Substantia nigra (tissue), 51 donors: ENCODE measurements at places on chromosomes 11 and 22.

DNA sequence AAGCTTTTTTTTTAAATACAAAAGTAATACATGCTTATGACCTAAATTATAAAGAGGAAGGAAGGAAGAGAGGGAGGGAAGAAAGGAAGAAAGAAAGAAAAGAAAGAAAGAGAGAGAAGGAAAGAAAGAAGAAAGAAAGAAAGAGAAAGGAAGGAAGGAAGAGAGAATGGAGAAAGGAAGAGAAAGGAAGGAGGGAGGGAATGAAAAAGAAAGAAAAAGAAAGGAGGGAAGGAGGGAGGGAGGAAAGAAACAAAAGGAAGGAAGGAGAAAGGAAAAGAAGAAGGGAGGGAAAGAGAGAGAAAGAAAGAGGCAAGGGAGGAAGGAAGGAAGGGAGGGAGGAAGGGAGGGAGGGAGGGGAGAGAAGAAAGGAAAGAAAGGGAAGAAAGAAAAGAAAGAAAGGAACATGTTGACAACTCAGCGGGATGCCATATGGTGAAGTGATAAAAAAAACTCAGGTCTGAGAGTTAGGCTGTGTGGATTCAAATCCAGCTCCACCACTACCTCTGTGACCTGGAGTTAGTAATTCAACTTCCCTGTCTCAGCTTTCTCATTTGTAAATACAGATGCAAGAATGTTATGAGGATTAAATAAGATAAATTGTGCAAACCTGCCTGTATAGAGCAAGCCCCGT lies 9.6 kb upstream of the EED start:
- no peak for DNase-seq

DNA sequence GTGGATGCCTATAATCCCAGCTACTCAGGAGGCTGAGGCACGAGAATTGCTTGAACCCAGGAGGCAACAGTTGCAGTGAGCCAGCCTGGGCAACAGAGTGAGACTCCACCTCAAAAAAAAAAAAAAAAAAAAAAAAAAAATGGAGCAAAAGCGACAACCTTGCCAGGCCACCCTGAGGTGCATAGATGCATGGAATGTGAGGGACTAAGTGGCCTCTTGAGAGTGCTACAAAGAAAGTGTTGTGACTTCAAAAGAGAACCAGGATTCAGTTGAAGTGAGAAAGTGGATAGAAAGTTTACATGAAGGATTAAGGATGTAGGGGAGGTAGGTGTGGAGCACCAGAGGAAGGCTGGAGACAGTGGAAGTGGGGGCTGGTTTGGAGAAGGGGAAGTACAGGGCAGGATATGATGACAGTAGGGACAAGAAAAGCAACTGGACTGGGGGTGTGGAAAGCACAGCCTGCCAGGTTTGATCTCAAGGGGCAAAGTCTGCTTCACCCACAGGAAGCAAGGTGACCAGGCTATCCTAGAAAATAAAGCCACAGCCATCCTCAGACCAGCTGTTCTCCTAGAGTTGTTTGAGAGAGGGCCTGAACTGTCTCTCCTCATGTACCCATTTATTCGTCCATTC lies 36.0 kb upstream of the OLFML1 start:
- no peak for DNase-seq

GRCh38 chr11:19966441-19966840 lies 193.8 kb downstream of the DBX1 start:
- DNase-seq: no peak

GRCh38 chr22:32852395-32853251 lies 51.1 kb downstream of the TIMP3 start:
- no peak for DNase-seq

- peak; percentile 10 for DNase-seq
Observed at GRCh38 chr22:22450343-22450839, 58.2 kb downstream of the ZNF280B start.

DNA sequence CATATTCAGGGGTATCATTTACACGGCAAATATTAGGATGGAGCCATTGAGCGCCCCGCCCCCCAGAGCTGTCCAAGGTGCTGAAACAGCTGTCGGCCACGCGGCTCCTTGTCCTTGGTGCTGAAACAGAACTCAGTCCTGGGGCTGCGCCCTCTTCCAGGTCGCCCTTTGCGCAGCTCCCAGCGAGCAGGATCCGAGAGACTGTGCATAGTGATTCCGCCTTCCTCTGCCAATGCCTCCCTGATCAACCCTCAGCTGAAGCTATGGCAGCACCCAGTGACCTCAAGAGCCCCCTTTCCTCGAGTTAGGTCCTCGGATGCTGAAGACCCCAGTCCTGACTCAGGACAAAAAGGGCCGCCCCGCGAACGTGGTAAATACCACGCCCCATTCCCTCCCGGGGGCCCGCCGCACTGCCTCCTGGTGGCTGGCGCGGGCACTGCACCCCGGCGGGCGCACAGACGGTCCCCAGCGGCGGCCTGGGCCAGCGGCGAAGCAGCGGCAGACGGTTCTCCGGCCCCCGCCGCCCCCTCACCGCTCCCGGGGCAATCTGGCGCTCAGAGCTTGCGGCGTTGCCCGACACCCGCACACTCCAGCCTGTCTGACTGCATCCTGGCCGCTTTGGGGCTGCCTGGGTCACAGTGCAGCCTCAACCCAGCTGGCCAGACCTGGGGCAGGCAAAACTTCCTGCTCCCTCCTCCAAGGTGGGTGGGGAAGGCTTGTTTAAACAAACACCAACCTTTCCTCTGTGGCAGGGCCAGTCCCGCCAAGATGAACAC lies 13.4 kb downstream of the SYT7 start:
- DNase-seq: peak; percentile 10

DNA sequence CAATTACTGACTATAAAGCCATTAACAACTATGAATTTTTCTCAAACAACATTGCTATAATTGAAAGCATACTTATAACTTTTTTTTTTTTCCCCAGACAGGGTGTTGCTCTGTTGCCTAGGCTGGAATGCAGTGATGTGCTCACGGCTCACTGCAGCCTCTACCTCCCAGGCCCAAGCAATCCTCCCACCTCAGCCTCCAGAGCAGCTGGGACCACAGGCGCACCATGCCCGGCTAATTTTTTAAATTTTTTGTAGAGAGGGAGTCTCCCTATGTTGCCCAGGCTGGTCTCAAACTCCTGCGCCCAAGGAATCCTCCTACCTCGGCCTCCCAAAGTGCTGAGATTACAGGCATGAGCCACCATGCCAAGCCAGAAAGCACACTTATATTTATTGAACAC lies 6.1 kb upstream of the WEE1 start:
- no peak for DNase-seq

DNA sequence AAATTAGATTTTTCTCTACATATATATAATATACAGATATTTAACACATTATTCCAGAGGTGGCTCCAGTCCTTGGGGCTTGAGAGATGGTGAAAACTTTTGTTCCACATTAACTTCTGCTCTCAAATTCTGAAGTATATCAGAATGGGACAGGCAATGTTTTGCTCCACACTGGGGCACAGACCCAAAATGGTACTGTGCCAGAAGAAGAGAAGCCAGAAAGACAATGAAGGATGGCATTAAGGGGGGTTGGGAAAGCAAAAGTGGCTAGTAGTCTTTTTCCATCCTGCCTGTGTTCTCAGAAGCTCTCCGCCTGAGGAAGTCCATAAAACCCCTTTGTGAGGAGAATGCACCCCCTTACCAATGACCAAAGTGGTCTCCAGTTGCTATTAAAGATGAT lies 40.1 kb downstream of the OSBP start:
- DNase-seq: no peak

GRCh38 chr11:17392872-17393271 lies 4.4 kb upstream of the KCNJ11 start:
- no peak for DNase-seq

GRCh38 chr11:116955949-116956348 lies 118.5 kb upstream of the APOA1 start:
- DNase-seq: no peak

DNA sequence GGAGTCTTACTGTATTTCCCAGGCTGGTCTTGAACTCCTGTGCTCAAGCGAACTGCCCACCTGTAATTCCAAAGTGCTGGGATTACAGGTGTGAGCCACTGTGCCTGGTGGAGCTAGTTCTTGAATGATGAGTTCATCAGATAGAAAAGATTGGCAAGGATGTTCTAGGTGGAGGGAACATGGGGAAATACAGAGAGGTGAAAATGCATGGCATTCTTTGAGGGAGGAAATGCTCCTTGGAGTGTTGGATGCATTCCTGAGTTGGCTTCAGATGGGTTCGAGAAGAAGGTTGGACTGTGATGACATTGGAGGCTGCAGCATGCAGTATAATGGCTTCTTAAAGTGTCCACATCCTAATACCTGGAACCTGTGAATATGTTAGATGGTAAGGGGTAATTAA lies 4.4 kb downstream of the DDX10 start:
- DNase-seq: no peak

GRCh38 chr22:22155146-22155545 lies 89.4 kb upstream of the VPREB1 start:
- DNase-seq: no peak

- no peak for DNase-seq
Observed at GRCh38 chr11:22079133-22079872, 113.6 kb upstream of the ANO5 start.

DNA sequence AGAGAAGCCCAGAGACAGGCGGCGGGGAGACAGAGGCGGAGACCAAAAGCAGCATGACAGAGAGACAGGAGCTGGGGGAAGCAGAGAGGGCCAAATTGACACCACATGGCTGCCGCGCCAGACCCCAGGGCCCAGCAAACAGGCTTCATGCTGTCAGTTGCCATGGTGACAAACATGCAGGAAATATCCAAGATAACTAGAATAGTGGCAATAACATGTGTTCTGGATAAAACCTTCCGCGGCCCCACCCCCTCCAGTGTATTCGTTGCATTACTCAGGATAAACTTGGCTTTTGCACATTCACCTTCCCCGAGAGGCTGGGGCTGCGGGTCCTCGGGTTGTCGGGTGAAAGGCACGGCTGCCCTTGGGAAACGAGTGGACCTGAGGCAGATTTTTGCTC lies 49.9 kb upstream of the CDON start:
- DNase-seq: no peak

DNA sequence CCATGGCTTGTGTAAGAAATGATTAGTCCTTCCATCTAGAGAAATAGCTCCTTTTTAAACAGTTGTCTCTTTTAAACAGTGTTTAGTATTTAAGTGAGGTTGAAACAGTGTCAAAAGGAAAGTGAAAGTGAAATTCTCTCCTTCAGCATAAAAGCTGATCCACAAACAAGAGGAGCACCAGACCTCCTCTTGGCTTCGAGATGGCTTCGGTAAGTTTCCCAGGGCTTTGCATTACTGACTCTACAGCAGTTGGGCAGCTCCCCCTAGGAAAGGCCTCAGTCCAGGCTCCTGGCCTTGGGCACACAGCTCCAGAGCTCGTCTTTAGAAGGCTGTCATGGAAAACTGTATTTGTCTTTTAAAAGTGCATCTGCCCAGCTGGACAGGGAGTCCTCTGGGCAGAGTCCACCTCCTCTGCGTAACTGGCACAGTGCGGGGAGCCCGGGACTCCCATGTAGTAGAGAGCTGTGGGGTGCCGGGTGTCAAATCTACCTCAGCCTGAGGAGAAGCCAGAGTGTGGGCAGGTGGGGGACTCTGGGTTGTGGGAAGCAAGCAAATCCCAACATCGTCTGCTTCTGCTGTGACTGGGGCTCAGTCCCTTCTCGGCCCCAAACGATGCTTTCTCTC lies at the start of gene PLAAT4:
TSS of gene PLAAT4 (plus strand) at position 140 of the 624 bp plus-strand sequence. CDS start at position 201, 61 bp downstream.
- DNase-seq: peak; percentile 52

GRCh38 chr11:64931290-64931689 lies 4.4 kb downstream of the GPHA2 start:
- DNase-seq: no peak

- DNase-seq: no peak
Observed at GRCh38 chr11:118106789-118107335, 20.1 kb upstream of the SMIM35 start.

DNA sequence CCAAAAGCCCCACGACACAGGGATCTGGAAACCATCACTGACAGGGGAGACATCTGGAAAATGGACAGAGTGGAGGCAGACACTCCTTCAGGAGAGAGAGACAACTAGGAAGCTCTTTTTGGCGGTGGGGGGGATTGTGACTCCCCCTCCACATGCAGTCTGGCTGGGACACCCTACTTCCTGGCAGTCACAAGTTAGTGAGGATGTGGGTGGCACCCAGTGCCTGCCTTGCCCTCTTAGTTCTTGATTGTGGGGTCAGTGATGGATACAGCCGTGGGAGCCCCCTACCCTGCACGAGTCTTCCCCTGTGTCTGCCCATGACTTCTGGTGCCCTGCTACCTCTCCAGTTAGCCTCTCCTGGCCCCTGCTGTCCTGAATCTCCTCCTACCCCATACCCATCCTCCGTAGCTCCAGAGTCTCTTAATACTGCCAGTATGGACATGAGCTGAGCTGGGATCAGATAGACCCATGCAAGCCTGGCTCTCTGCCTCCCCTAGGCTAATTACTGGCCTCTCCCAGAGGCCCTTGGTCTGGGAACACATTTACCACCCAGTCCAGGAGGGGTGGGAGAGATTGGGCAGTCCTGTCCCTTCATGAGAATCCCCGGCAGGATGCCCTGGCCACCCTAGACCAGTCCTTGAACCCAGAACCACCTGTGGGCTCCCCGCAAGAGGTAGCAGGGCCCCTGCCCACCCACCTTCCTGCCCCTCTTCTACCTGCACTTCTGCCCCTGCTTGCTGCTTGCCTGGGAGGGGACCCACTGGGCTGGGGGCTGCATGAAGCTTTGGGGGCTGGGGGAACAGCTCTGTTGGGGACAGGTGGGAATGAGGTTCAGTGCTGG lies 22.8 kb downstream of the RHBDD3 start:
- no peak for DNase-seq

DNA sequence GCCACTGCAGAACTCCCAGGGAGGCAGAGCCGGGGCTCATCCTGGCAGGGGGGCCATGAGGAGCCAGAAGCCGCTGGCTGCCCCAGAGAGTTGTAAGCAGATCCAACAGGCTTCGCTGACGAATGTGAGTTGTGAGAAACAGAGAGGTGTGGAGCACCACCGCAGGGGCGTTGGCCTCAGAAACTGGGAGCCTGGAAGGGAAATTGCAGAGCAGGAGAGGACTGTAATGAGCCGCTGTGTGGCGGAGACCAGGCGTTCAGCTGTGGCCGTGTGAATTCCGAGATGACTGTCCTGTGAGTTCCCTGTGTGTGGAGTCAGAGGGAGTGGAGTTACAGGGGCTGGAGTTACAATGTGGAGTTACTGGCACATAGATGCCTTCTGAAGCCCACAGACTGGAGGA lies 27.7 kb upstream of the ETS1 start:
- no peak for DNase-seq
